ENCODE measurements at places on chromosomes 5 and 9. TPM values are rescaled to one million over a fixed set of nuclear protein-coding genes. Genes with fewer than 3 reads are reported as not detected.

PCDHB12 gene
- polyA plus RNA-seq: 2.1 TPM

DBH gene
- polyA plus RNA-seq: 0.04 TPM

ANKDD1B gene
- polyA plus RNA-seq: not detected

SLC25A2 gene
- polyA plus RNA-seq: not detected

IL4 gene
- polyA plus RNA-seq: not detected

PPIC gene
- 276 TPM for polyA plus RNA-seq

GRM6 gene
- not detected for polyA plus RNA-seq

HOMER1 gene
- 26.3 TPM for polyA plus RNA-seq

NR4A3 gene
- polyA plus RNA-seq: 0.87 TPM

GABRP gene
- polyA plus RNA-seq: not detected

TCF7 gene
- polyA plus RNA-seq: 12.0 TPM

PKD2L2 gene
- polyA plus RNA-seq: not detected

MRPS27 gene
- 76.2 TPM for polyA plus RNA-seq

MEIKIN gene
- not detected for polyA plus RNA-seq

THBS4 gene
- 35.7 TPM for polyA plus RNA-seq

SLC34A1 gene
- not detected for polyA plus RNA-seq

MATR3 gene
- polyA plus RNA-seq: 399 TPM

GBGT1 gene
- 2.8 TPM for polyA plus RNA-seq

ABL1 gene
- polyA plus RNA-seq: 41.8 TPM

ZFP37 gene
- 3.2 TPM for polyA plus RNA-seq

NEURL1B gene
- polyA plus RNA-seq: 4.6 TPM

PCDHGA12 gene
- 0.52 TPM for polyA plus RNA-seq

C9 gene
- not detected for polyA plus RNA-seq

SPINK4 gene
- 5.7 TPM for polyA plus RNA-seq

HRH2 gene
- polyA plus RNA-seq: 12.7 TPM

FAM78A gene
- polyA plus RNA-seq: 29.5 TPM

LHX6 gene
- polyA plus RNA-seq: not detected

RAD1 gene
- polyA plus RNA-seq: 38.6 TPM

MAP1B gene
- polyA plus RNA-seq: 95.6 TPM

PCDHA1 gene
- 0.69 TPM for polyA plus RNA-seq

NFIB gene
- polyA plus RNA-seq: 5.7 TPM

EDIL3 gene
- 7.2 TPM for polyA plus RNA-seq

TBC1D9B gene
- polyA plus RNA-seq: 64.5 TPM

SH3GL2 gene
- not detected for polyA plus RNA-seq

Data from cardiac muscle cell (in vitro differentiated cells and primary cell).